ENCODE measurements at places on chromosomes 7 and 10. TPM values are rescaled to one million over a fixed set of nuclear protein-coding genes. Genes with fewer than 3 reads are reported as not detected.

WNT8B gene
- not detected for total RNA-seq

GRCh38 chr10:129866894-129867293 is 97.2 kb downstream of the EBF3 start:
- DNase-seq = no peak

- no peak for DNase-seq
These were observed 119.6 kb downstream of the PRKAG2 start for GRCh38 chr7:151757274-151757673.

ZNF735 gene
- not detected for total RNA-seq

DNA sequence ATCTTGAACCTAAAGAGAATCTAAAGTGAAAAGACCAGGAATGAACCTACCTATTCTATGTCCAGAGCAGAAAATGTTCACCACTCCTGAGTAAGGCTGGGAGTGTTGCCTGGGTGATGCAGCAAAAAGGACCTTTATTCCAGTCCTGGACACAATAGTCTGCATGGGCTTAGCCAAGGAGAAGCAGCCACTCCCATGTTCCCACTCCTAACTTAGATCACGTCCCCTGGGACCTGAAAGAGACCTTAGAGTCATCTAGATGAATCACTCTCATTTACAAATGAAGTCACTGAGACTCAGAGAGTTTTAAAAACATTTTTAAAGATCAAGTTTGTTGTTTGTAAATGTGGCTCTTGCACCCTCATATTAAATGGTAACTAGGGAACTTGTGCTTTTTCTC is 763.4 kb downstream of the KCNMA1 start:
- no peak for DNase-seq

DNA sequence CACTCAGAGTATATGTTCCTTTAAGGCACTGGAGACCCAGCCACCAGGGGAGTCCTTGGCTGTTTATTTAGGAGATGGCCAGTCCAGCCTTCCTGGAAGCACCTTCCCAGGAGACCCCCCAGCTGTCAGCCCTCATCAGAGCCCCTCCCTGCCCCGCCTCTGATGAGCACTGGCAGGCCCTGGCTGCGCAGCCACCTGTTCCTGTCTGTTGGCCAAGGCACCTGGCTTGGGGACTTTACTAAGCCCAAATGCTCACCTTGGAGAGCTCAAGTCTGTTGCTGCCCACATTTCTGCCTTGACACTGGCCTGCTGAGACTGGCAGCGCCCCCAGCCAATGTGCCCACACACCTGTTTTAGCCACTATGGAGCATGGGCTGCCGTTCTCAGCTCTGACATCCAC is 124.7 kb downstream of the ELMO1 start:
- DNase-seq = no peak

CYP2C19 gene
- not detected for total RNA-seq

SPDYE11 gene
- not detected for total RNA-seq

DNA sequence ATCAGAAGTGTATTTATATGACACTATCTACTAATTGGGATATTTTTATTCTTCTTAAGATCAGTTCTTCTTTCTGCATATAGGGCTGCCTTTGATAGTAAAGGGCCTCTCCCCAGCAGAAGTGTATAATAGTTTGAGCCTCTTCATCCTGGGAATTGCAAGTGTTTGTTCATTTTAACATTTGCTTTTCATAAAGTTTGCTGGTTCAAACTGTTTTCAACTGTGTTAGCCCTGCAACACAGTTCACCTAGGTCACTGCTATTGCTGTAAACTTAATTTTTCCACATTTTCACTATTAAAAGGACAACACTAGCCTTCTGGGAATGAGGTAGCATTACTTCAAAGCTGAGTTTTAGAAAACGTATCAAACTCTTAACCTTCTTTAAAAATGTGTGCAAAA is 2.8 kb downstream of the JAZF1 start:
- DNase-seq = no peak

DNA sequence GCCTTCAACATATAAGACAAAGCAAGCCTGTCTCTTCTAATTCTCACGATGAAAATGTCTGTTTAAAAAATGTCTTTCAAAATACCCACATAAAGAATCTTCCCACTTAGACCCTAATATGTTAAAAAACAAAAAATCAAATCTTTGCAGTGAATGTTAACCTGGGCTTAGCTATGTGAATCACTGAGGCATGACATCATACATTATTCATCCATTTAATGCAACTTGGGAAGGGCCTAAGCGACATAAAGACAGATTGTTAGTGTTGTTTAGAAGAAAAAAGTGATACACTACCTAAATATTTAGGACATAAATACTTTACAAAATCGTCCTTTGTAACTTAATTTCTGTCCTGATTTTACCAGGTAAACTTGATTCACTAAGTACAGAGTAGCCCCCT is 648.5 kb upstream of the NRP1 start:
- no peak for DNase-seq

DNA sequence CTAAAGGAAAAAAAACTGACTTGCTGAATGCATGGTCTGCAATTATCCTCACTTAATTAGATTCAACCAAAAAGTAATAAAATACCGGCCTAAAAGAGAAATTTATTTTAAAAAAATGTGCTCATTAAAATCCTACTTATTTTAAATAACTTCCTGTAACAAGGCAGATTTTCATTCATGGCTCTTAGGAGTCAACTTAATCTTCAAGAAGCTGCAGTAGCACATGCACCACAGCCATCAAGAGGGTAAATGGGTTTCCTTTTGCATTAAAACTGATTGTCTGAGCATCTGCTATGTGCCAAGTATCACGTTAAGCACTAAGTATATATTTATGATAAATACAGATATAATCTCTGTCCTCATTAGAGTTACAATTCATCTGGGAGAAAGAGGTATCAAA is 69.9 kb downstream of the SNX13 start:
- DNase-seq = no peak

SEMA3C gene
- total RNA-seq = 6.1 TPM

DNA sequence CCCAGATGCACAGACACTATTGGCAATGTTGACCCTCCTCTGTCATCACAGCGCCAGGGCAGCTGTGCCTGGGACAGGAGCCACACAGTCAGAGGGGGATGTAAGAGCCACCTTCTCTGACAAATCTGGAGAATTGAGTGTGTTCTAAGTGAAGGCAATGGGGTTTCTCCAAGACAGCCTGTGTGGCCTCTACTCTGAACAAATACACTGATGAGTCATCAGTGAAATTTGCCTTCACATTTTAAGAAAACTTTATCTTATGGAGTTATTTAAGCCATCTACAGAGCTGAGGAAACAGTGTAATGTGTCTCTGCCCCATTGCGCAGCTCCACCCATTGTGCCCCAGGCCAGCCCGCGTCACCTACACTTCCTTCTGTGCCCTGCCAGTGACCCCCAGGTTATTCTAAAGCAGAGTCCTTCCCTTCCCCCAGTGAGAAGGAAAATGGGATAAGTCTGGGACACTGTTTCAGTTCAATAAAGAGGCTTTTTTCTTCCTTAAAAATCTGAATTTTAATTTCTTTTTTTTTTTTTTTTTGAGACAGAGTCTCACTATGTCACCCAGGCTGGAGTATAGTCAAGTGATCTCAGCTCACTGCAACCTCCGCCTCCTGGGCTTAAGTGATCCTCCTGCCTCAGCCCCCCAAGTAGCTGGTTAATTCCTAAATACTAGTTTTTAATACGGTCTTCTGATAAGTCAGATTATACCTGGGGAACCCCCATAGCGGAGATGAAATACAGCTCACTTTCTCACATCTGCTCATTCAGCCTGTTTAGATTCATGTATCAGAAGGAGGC is 21.8 kb downstream of the AKR1E2 start:
- peak; percentile 66 for DNase-seq

DLX6 gene
- not detected for total RNA-seq

GNGT1 gene
- total RNA-seq = not detected

CYP2W1 gene
- total RNA-seq = not detected

ZEB1 gene
- total RNA-seq = 49.7 TPM

DNA sequence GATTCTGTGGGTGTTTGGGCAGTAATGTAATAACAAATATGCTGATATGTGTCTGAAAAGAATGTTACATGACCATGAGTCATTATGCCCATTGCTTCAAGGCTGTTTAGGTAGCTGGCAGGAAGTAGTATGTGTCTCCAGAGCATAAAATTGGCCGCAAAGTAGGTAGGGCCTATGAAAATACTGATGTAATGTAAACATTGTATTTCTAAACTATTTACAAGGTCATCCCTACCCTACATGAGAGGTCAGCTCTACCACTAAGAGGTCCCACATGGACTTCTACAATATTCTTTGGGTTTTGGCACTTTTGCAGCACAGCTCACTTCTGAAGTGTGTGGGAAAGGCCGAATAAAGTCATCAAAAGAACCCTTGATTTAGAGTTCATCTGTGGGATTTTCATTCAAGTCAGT is 301.9 kb downstream of the AHR start:
- peak; percentile 82 for DNase-seq

DNA sequence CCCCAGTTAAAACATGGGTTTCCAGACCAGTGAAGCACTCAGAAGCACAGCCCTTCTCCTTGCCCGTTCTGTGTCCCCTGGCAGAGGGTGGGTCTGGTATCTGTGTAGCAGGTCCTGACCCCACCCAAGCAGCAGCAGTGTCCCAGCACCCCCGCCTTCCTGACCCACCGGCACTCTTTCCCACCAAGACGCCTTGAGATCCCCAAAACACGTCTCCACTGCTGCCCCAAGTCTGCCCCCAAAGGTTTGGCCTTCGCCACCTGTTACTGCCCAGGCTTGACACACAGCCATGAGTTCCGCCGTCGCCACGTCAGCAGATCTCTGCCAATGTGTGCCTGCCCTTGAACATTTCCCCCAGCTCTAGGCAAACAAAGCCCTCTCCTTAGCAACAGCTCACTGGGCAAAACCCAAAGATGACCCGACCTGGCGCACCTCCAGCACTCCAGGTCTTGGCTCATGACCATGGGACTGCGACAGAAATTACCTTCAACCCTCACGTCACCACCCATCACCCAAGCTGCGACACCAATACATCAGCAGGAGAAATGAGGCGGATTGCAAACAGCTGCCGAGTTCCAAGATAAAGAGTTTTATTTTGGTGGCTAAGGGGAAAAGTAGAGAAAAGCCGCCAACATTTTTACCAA is 75.6 kb downstream of the CTBP2 start:
- DNase-seq = peak; percentile 85

ACTR3C gene
- 8.3 TPM for total RNA-seq

- no peak for DNase-seq
These were observed 23.6 kb upstream of the TTYH3 start for GRCh38 chr7:2607923-2608904.

PCLO gene
- total RNA-seq = 0.87 TPM

HSPB1 gene
- total RNA-seq = 78.5 TPM

SEMA4G gene
- 0.99 TPM for total RNA-seq

HSPA12A gene
- total RNA-seq = 0.44 TPM

GRCh38 chr10:91366704-91367103 is 43.4 kb upstream of the HECTD2 start:
- DNase-seq = no peak

PKD2L1 gene
- total RNA-seq = not detected

METTL27 gene
- total RNA-seq = 0.99 TPM

DNA sequence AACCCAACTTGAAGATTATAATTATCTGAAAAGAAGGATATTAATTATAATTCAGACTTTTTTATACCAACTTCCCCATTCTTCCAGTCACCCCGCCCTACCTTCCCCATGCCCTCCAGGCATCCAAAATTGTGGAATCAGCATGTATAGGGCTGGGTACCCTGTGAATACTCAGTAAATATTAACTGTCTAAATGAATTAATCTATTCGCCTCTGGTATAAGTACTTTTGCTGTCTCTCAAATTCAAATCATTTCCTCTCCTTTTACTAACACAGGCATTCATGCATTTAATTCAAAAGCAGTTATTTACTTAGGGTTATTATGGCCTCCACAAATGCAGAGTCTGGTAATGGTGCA is 26.5 kb upstream of the GOT1 start:
- DNase-seq = no peak

DNA sequence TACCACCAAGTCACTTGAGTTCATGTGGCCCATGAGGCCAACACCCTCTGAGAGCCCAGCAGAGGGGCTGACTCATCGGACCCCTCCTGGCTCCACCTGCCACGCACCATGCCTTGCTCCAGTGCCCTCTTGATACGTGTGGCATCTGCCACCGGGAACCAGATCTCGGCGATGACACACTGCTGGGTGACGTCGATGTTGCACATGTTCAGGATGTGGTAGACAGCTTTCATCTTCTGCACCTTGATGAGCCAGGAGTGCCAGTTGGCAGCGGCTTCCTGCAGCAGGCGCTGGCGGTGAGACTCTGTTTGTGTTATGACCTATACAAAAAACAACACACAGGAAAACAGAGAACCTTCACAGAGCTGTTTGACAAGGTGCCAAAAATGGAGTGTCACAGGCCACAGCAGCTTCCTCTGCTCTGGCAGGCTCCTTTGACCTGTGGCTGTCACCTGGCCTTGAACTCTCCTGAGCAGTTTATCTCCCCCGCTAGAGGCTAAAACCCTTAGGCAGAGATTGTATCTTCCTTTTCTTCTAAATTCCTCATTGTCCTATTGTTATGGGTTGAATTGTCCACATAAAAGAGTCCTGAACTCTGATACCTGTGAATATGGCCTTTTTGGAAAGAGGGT is 45.2 kb upstream of the TMEM213 start:
- peak; percentile 2 for DNase-seq

PNLIP gene
- not detected for total RNA-seq

LEP gene
- not detected for total RNA-seq

GRCh38 chr10:113057948-113058522 is 108.0 kb downstream of the TCF7L2 start:
- no peak for DNase-seq

GRCh38 chr7:151705636-151706276 is 171.2 kb downstream of the PRKAG2 start:
- DNase-seq = no peak

GRCh38 chr10:78779339-78779955 is 289.3 kb upstream of the ZMIZ1 start:
- DNase-seq = no peak

GRCh38 chr7:124643311-124643811 is 122.2 kb downstream of the GPR37 start:
- no peak for DNase-seq

DNA sequence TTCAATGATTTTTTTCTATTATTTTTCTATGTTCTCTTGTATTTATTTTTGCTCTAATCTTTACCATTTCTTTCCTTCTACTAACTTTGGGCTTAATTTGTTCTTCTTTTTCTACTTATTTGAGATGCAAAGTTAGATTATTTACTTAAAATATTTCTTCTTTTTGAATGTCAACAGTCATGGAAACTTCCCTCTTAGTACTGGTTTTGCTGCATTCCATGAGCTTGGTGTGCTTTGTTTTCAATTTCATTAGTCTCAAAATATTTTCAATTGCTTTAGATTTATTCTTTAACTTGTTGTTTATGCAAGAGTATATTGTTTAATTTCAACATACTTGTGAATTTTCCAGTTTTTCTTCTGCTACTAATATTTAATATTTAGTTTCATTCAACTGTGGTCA is 230.4 kb downstream of the LRRTM3 start:
- no peak for DNase-seq

FGFBP3 gene
- 0.40 TPM for total RNA-seq

DNA sequence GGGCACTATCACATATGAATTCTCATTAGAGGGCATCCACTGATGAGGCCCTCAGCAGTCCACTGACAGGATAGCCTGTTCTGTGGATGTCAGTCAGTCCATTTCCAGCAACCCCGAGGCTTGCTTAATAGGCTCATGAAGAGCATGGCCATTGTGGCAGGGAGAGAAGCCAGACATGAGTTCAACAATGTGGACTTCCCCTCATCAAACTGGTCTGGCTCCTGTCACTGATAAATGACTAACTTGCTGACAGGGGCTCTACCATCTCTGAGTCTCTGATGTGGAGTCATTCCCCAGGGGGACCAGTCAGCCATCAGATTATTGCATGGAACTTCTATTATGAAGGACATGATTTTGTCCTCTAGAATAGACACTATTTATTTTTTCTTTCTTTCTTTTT is 19.8 kb upstream of the TRIL start:
- no peak for DNase-seq

GRCh38 chr7:41037691-41038090 is 665.2 kb downstream of the INHBA start:
- no peak for DNase-seq

ZNF277 gene
- total RNA-seq = 45.3 TPM
